ENCODE measurements at places on chromosomes 13 and 19.

DNA sequence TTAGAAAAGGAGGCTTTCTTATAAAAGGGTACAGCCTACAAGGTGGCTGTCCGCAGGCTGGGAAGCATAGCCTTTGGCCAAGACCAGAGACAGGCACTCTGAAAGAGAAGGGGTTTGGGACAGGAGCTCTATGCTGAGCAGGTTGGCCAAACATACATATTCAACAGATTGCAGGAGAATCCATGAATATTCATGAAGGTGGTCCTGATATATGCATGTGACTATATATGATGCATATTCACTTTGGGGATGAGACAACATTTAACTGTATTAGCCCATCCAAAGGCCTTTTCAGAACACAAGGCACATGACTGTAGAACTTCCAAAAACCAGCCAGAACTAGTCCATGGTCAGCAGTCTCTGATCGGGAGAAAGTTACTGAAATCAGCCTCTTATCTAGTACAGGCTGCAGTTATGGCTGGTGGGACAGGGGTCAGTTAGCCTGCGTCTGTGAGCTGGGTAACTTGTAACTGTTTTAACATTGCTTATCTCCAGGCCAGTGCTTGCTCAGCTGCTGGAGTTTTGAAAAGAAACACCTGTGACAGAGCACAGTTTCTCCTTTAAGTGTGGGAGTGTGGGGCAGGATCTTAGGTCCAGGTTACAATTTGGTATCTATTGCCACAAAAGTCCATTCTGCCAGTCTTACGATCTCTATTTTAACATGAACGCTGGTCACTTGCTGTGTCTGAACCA lies 924.2 kb downstream of the UQCRFS1 start:
- no peak for DNase-seq

- no peak for DNase-seq
Measured at GRCh38 chr19:39138221-39139211, 12.9 kb downstream of the PAK4 start.

GRCh38 chr19:14391156-14391821 lies 10.0 kb downstream of the ADGRE5 start:
- no peak for DNase-seq

GRCh38 chr13:67829641-67830040 lies 599.5 kb upstream of the PCDH9 start:
- no peak for DNase-seq

DNA sequence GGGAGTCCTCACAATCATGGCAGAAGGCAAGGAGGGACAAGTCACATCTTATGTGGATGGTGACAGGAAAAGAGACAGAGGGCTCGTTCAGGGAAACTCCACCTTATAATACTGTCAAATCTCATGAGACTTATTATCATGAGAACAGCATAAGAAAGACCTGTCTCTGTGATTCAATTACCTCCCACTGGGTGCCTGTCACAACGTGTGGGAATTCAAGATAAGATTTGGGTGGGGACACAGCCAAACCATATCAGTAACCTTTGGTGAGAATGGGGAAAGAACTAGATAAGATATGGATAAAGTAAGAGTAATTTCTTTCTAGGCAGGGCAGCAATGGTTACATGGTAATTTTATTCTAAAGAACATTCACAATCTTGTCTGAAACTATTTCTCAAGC lies 344.9 kb upstream of the KLF12 start:
- no peak for DNase-seq

- no peak for DNase-seq
Measured at GRCh38 chr19:42461700-42462324, 19.1 kb upstream of the CXCL17 start.

All from CD4-positive, alpha-beta T cell (primary cell).